ENCODE measurements at places on chromosomes 6 and 20.

DNA sequence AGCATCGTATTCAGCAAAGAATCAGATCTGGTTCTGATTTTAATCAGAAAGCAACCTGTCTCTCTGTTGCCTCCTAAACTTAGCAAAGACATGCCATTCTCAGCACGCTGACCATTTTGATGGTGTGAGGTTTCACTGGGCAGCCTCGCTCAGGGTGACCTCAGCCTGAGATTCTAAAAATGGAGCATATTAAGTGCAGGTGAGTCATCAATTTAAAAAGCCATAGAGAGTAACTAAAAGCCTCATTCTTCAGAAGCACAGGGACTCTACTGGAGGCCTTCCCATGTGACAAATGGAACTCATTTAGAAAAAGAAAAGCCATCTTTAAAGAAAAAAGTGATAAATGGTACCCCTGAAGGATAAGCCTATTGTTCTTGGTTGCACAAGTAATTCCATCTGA, 91.3 kb downstream of the FILIP1 start:
- no peak for DNase-seq

DNA sequence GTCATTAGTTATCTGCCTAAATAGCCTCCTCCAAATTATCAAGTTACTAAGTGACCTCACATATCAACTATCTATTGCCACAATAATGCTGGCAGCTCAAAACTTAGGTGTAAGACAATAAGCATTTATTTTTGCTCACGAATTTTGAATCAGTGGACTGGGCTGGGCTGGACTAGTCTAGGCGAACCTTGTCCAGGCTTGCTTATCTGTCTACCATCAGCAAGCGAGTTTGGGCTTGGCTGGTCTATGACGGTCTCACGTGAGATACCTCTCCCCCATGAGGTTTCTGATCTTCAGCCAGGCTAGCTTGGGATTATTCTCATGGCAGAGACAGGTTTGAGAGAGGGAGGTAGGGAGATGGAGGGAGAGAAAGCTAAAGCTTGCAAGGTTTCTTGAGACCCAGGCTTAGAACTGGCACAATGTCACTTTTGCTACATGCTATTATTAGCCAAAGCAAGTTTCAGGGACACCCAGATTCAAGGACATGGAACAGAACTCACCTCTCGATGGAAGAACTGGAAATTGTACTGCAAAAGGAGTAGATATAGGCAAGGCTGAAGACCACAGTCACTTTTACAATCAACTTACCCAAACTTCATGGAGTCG, 80.9 kb downstream of the WASF1 start:
- DNase-seq, result no peak

- no peak for DNase-seq
Observed at GRCh38 chr6:13668291-13668928, 43.2 kb downstream of the RANBP9 start.

DNA sequence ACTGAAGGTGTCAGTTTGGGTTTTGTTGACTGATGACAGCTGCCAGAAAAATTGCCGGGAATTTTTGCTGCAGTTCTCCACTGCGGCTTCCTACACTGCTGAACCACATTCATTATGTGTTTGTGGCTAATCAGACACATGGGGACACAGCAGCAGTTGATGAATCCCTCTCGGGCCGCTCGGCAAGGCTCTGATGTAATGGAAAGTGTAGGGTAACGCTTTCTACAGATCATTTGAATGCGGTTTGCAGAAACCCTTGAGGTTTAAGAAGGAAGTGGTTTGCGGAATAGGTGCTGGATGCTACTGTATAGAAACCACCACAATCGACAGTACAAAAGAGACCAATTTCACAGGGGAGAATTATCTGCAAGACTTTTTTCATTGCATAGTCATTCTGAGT, 138.7 kb upstream of the SASH1 start:
- DNase-seq, result peak; percentile 3

DNA sequence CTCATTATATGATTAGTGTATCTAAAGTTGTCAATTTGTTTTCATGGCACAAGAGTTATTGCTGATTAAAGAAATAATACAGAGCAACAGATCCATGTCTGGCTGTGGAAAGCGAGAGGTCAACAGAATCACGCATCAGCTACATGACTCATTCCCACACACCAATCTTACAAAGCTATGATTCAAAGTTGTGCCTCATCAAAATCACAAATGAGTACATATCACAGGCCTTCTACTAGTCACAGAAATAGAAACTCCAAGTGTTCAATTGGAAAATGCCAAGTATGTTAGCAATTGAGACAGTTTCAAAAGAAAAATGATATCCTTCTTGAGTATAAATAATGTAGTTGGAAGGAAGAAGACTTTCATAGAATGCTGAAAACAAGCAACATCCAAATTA, 57.8 kb upstream of the NKAIN2 start:
- DNase-seq, result no peak
